Activated CD4-positive, alpha-beta T cell treated with anti-CD3 and anti-CD28 coated beads, Interleukin-2, amount 50 U/mL, for 1 hour (primary cell): ENCODE measurements at places on chromosomes 3 and 15.

DNA sequence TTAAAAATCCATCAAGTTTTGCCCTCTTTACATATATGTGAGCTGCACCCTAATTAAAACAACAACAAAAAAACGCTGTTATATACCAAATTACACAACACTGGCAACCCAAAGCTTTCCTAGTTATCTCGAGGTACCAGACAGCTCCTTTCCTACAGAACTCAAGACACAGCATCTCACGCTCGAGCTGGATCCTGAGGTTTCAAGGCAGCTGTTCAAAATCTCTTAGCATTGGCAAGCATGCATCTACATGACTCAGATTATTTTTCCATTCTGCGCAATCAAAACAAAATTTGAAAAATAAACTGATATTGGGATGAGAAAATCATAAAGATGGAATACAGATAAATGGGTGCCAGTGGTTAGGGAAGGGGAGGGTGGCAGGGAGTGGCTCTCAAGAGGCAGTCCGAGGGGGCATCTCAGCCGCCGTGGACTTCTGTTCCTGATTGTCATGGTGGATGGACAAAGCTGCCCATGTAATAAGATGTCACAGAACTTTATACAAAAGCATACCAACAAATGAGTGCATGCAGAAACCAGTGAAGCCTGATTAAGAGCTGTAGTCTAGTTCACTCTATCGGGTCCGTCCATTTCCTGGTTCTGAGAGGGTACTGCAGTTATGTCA lies 91.5 kb downstream of the ADAMTS17 start:
- DNase-seq: no peak

DNA sequence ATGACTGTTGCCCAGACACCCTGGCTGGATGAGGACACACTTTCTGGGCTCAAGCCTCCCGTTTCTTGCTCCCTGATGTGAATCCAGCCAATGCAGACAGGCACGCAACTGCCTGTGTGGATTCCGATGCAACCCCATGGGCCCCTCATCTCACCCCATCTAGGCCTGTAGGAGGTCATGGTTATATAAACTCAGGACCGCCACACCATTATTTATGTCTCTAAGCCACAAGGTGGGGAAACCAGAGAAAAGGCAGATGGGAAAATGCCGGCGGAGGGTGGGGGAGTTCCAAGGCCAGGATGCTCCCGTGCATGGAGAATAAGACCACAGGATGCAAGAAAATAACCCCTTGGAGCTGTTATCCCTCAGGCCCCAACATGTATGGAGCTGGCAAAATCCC lies 2.0 kb downstream of the MESP1 start:
- DNase-seq: no peak

DNA sequence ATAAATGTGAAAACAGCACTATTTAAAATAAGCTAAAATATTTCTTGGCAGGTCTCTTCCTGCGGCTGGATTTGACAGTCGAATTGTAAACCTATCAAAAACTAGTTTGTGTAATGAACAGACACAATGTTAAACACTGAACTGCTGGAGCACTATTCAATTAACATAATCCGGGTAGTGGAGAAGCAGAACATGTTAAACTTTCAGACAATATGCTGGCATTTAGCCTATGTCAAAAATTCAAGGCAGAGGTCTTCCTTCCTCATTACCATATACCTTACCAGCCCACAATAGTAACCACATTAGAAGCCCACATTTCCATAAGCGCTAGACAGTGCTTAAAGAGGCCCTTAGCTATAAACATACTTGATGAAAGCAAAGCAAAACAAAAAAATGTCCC lies 1042.9 kb downstream of the ROBO1 start:
- no peak for DNase-seq

GRCh38 chr15:91384189-91384730 lies 284.2 kb downstream of the SV2B start:
- no peak for DNase-seq

DNA sequence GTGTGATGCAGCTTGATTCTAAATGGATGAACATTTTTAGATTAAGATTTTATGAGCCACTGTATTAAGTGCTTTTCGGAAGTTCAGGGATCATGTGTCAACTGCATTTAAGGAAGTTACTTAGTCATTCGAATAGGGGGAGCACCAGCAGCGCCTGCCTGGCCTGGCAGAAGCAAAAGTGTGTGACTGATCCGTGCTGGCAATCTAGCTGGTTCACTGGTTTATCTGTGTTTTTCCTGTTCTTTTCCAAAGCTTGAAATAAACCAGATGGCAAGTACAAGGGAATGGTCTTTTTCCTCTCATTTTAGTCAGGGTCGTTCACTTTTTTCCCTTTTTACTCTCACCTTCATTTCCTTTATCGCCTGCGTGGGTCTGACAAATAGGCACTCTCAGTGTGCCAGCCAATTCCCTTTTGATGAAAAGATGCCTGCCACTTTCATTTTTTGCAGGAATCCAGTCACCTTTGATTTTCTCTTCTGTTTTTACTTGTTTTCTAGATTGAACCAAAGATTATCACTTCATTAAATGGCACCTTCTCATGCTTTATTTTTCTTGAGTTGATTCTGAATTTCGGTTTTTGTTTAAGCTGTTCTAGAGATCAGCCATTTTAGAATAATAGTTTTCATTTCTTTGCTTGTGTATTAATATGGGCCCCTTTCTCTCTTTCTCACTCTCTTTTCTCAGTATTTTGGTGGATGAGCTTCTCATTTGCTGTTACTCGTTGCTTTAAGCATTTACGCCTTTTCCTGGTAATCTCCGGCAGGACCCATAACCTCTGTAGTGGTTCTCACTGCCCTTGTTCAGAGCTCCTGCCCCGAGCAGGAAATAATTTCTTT lies 2.8 kb downstream of the ABHD2 start:
- peak; percentile 37 for DNase-seq

GRCh38 chr3:37307321-37307720 lies 132.9 kb upstream of the LRRFIP2 start:
- DNase-seq: no peak

DNA sequence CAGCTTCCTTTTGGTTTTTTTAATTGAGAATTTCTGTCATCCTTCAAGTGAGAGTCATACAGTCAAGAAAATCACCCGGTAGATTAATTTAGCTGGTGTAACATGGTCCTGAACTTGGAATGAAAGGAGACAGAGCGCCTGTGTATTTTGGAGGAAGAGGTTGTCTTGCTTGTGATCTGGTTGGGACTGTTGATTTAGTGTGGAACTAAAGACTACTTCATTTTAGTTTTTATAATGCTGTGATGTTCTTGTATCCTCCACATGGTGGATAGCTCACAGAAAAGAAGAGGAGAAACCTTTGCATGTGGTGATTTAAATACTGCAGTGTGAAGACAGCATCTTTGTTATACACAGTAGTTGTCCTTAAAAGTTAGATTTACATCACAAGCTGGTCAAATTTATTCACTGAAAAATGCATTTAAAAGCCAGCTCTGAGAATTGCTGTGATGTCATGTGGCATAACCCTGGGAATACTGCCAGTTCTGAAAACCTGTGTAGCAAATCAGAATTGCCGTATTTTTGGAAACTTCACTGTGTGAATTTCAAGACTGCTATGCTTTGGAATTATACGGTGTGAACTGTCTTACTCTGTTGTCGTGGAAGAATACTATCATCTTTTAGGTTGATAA lies 268.5 kb downstream of the PTPRG start:
- DNase-seq: no peak

GRCh38 chr3:171615281-171615680 lies 155.1 kb upstream of the TNIK start:
- DNase-seq: no peak

DNA sequence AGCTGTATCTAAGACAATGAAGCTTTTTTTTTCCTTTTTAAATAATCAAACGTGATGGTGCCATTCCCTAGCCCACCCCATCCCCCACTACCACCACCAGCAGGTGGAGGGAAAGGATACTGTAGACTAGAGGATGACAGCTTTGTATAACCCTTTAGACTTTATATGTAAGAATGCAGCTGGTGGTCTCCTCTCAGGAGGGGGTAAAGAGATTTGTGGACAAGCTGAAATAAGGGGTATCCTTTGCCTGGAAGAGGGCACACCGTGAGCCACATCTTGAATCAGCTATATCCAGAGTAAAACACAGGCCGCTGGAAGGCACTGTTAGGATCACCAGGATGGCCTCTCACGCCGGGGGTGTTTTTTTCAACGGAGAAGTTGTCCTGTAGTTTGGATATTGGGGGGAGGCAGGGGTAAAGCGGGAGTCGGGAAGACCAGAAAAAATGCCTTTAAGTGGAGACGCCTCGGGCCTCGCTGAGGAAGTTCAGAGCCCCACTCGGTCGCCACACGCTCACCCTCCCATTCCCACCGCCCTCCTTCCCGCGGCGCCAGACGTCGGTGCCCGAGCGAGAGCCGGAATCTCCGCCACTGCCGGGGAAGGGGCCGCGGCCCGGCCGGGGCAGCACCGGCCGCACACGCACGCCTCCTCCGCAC lies 986 bp downstream of the KPNA4 start:
- peak; percentile 6 for DNase-seq

DNA sequence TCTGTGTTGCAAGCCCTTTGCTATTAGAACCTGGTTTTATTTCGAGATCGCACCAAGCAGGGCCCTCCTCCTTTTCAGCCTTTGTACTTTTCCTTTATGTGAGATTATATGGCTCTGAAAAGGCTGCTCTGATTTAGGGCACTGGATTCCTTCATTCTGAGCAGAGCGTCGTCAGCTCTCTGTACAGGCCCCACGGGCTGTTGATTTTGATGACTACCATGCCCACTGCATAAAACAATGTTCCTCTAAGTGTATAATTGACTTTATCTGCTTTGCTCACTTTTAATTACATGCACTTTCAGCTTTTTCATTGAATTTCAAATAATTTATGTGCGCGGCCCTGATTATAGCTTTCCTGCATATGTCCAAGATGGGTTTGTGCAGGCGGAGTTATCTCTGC lies 4.4 kb upstream of the PSMD6 start:
- DNase-seq: no peak

DNA sequence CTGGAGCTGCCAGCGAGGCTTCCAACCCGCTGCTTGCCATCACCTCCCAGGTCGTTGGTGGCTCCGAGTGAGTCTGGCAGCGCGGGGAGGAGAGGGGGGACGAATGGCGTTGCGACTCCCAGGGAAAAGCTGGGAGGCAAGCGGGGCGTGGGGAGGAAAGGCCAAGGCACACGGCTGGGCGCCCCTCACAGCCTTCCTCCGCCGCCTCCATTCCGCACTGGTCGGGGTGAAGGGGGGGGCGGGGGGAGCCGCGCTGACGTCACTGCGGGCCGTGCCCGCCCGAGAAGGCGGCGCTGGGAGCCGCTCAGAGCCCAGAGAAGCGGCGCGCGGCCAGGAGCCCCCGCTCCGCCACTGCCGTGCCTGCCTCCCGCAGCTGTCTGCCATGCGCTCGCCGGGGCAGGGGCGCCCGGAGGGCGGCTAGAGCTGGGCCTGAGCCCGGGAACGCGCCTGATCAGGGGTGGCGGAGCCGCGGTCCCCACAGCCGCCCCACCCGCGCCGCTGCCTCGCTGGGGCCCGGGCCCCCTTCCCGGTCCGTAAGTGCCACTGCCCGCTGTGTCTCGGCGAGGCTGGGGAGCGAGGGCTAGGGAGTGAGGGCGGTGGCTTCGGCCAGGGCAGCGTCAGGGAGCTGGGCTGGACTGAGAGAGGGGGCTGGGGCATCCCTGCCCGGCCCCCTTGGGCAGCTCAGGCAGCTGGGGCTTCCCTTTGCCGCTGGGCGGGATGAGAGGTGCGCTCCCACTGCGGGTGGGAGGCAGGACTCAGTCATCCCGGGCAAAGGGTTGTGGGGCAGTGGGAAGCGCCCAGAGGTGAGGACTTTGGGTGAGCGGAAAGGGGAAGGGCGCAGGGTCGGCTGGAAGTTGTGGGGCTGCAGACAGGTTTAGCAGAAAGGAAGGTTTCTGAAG lies 27.8 kb upstream of the POLG start:
- no peak for DNase-seq

- no peak for DNase-seq
These were observed 1.7 kb downstream of the SYNM start for GRCh38 chr15:99106417-99107220.

GRCh38 chr15:81752974-81753373 lies 292.8 kb downstream of the MEX3B start:
- no peak for DNase-seq

DNA sequence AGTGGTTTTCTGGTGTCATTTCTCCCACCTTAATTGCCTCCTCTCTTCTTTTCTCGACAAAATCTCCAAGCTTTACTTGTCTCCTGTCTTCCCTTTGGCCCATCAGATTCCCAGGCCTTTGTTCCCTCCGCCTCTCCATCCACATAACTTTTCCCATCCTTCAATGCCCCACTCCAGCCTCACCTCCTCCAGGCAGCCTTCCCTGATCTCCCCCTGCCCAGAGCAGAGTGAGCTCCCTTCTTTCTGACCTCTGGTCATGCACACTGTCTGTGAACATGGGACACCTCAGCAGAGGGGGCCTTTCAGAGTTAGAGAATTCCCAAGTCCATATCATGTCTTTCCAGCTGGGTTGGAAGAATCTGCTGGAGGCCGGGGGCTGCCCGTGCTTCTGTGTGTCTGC lies 14.6 kb upstream of the SSUH2 start:
- DNase-seq: no peak

DNA sequence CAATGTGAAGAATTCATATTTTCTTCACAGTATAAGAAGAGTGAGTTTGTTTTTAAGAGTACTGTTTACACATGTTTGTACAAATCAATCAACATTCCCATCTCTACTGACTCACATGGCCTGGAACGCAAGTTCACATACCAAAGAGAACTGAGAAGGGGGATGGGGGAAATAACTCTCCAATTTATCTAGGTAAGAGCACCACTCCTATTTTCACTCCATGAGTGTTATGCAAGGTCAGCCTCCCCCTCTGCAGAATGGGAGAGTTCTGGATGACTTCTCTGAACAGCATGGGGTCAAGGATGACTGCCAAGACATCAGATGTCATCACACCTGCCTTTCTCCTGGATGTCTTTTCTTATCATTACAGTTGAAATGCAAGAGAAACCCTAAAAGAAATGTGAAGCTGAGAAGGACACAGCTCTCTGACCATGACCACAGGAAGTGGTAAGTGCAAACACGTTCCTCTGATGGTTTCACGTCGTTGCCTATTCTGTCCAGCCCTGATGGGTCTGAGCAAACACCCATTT lies 95.2 kb downstream of the SEMA6D start:
- no peak for DNase-seq

DNA sequence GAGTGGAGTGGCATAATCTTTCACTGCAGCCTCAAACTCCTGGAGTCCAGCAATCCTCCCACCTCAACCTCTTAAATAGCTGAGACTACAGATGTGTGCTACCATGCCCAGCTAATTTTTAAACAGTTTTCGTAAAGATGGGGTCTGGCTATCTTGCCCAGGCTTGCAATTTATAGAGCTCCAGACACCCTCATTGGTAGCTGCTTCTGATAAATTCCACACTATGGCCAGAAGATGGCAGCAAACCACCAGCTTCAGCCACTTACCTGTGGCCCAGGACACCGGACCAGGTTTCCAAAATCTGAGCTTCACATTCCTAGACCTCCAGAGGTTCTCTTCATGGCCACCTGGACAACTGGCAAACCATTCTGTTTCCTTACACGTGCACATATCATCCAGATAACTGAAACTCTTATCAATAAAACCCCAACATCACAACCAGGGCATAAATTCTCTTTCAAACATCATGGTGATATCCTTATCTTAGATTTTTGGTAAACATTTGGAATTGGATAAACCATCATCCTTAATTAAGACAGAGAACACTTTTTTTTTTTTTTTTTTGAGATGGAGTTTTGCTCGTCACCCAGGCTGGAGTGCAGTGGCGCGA lies 28.9 kb downstream of the FBXW12 start:
- peak; percentile 56 for DNase-seq
